ENCODE measurements at places on chromosomes 1 and 21. TPM values are rescaled to one million over a fixed set of nuclear protein-coding genes. Genes with fewer than 3 reads are reported as not detected.

Gene MYBPH
- polyA plus RNA-seq, result 0.45 TPM

Gene KRTAP24-1
- not detected for polyA plus RNA-seq

Gene MYCL
- 8.5 TPM for polyA plus RNA-seq

Gene IKBKE
- polyA plus RNA-seq, result 7.5 TPM

Gene GNAT2
- not detected for polyA plus RNA-seq

- no peak for DNase-seq
Measured at GRCh38 chr1:156868341-156868740, 7.7 kb downstream of the NTRK1 start.

DNA sequence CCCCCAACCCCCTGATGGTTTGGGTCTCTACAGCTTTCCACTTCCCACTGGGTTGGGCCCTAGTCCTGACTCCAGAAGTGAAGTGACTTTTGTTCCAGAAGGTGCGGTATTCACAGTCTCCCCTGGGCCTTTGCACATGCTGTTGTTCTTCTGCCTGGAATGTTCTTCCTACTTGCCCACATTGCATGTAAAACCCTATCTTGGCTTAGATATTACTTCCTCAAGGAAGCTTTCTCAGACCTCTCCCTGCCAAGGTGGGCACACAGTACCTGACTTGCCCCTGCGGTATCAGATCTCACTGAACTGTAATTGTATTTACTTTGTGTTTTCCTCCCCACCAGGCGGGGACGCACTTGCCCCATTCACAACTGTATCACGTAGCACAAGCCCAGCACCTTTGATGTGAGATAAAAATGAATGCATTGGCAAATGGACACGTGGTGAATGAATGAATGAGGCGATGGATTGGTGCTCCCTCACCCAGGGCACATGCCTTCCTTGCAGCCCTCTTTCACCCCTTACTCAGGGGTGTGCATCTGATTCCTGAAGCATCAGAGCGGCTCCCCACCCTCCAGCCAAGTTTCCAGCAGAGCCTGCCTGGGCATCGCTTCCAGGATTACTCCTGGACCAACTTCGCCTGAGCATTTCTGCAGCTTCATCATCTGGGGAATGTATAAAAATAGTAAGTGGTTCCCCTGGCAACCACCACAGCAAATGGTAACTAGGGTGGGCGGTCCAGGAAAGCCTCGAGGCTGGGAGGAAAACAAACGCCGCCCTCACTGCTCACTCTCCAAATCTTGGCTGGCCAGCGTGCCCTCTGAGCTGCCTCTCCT, 19.8 kb downstream of the NENF start:
- peak; percentile 49 for DNase-seq

- no peak for DNase-seq
Measured at GRCh38 chr1:29125788-29126187, 2.1 kb upstream of the TMEM200B start.

GRCh38 chr21:32140604-32141317, 138.1 kb downstream of the MIS18A start:
- no peak for DNase-seq

- DNase-seq, result no peak
Measured at GRCh38 chr1:72649211-72649888, 367.0 kb upstream of the NEGR1 start.

- DNase-seq, result no peak
Measured at GRCh38 chr1:59368008-59368670, 71.2 kb downstream of the FGGY start.

DNA sequence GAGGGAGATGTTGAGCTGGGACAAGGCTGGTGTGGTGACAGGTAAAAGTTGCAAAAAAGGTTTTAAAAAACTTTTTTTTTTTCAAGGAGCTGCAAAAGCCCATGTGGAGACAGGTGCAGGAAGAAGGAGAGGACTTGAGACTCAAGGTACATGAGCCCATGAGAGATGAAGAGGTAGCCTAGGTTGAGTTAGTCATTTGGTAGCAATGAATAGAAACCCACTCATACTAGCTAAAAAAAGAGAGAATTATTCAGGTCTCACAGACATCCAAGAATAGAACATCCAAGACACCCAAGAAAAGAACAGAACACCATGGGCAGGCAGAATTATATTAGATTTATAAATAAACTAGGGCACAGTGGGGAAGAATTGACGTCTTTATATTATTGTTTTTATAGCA, 65.1 kb downstream of the PCP4 start:
- DNase-seq, result no peak

DNA sequence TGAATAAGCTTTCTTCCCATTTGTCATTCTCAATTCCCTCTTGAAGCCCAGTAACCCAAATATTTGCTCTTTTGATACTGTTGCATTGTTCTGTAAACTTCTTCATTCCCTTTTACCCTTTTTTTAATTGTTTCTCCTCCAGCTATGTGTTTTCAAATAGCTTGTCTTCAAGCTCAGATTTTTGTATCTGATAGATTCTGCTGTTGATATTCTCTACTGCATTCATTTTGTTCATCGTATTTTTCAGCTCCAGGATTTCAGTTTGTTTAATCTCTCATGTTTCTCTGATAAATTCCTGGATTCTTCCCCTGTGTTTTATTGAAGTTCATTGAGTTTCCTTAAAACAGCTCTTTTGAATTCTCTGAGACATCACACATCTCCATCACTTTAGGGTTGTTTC, 51.8 kb downstream of the PKN2 start:
- DNase-seq, result no peak

- no peak for DNase-seq
Measured at GRCh38 chr1:16441282-16441665, 750 bp downstream of the NECAP2 start.

DNA sequence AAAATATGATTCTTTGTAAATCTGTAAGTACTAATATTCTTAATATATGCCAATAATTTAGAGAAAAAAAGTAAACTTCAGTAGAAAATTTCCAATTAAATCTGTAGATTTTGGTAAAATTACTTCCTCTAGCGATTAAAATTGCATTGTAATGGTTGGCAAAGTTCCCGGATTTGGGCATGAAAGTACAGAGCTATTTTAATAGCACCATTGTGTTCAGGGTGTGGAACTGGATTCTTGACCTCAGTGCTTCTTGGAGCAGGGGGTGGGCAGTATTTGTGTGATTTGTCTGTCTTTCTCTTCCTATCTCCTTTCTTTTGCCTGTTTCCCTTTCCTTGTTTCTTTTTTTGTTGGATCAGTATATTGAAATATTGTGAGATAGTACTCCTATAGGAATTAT, 72.1 kb downstream of the DNM3 start:
- DNase-seq, result peak; percentile 78

DNA sequence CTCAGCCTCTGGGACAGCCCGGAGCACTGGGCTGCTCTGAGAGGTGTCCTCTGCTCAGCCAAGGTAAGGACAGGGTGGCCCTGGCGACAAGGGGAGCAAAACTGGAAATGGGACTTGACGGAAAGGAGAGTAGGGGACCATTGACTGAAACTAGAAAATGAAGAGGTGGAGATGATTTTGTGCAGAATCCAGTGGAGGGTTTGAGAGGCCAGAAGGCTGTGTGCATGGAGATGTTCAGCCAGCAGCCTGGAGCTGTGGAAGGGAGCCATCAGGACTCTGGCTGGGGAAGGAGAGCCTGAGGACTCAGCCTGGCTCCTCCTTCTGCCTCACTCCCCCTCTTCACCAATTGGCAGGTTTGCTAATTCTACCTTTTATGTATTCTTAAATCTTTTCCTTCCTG, 114.2 kb downstream of the EDEM3 start:
- no peak for DNase-seq

DNA sequence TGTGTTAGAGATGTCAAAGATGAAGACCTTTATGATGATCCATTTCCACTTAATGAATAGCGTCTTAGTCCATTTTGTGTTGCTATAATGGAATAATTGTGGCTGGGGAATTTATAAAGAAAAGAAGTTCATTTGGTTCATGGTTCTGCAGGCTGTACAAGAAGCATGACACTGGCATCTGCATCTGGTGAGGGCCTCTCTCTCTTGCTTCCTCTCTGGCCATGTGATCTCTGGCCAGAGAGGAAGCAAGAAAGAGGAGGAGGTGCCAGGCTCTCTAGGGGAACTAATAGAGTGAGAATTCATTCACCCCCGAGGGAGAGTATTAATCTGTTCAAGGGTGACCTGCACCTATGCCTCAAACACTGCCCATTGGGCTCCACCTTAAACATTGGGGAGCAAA, 242.8 kb downstream of the DISC1 start:
- no peak for DNase-seq

GRCh38 chr1:31714442-31715086, 10.7 kb upstream of the COL16A1 start:
- peak; percentile 82 for DNase-seq

- no peak for DNase-seq
Measured at GRCh38 chr1:98172578-98172977, 251.7 kb upstream of the DPYD start.

Data from large intestine (tissue), 12 donors.